NCI-H226 (cell line): ENCODE measurements at places on chromosomes 5 and 9.

DNA sequence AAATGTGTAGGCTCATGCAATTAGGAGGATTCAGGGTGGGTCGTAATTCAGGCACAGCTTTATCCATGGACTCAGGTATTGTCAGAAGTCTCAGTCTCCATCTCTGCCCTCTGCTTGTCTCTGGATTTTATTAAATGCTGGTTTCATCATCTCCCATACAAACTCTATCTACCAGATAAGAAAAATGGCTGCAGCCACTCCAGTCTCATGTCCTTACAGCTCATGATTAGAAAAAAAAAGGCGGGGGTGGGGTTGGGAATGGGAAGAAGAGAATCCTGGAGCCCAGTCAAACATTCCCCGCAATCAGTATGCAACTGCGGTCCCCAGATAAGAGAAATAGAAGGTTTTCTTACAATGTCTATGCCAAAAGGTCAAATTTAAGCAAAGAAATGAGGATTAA, 7.6 kb upstream of the FBXO38 start:
- DNase-seq, result peak; percentile 6

GRCh38 chr9:78695519-78695918, 398.6 kb downstream of the PSAT1 start:
- peak; percentile 24 for DNase-seq

DNA sequence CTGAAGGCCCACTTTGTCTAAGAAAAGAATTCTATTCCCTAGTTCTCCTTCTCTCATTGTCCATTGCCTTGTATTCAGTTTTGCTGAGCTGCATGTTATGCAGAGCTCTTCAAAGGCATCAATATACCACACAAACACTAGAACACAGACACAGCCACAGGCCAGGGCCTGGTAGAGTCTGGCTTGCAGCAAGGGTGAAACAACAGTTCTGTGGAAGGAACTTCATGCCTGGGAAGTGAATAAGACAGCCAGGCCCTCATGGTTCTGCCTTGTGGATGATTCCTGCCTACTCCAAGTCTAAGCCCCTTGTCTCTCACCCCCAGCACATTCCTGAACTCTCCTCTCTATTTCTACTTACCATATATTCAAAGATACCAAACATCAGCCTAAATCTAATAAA, 30.8 kb downstream of the KLHL3 start:
- no peak for DNase-seq

DNA sequence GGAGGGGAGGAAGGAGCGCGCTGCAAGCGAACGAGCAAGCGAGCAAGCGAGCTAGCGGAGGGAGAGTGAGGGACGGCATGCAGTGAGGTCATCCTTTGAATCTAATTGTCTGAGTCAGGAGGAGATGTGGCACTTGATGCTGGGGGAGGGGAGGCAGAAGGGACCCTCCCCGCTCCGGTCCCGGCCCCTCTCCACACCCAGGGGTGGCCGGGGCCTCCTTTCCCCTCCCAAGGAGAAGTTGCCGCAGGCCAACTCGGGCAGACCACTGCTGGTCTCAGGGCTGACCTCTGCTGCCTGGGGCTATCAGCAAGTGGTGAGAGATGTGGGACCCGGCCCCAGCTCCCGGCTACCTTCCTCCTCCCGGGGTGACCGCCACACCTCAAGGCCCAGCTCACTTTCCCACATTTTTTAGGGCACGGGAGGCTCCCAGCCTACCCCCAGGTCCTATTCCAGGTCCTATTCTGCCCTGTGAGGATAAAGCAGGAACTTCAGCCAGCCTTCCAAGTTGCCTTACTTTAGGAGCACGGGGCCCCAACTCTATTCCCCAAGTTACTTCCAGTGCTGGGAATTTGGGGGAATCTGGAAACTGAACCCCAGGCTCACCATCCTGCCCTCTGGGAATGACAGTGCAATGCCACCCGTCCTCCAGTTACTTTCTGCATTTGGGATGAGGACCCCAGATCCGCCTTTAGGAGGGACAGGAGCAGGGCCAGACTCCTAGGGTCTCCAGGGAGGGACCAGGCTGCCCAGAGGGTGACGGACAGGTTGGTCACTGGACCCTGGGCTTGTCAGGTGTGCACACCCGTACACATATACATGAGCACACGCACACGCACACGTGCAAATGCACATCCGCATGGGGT, 11.1 kb downstream of the CNTFR start:
- DNase-seq, result no peak

DNA sequence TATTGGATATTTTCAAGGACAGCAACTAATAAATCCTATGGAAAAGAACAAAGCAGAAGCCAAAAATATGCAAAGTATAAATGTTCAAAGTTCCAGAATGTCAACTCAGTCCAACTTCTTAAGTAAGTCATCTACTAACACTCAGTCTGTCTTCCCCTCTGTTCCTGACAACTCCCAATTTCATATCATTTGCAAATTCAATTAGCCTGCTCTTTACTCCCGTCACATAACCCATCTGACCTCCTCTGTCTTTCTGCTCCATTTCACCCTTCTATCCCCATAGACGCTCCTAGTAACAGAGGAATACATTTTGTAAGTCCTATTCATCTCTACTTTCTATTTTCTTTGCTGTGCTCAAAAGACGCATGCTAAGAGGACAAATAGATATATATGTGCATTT, 659.8 kb upstream of the MEF2C start:
- no peak for DNase-seq

DNA sequence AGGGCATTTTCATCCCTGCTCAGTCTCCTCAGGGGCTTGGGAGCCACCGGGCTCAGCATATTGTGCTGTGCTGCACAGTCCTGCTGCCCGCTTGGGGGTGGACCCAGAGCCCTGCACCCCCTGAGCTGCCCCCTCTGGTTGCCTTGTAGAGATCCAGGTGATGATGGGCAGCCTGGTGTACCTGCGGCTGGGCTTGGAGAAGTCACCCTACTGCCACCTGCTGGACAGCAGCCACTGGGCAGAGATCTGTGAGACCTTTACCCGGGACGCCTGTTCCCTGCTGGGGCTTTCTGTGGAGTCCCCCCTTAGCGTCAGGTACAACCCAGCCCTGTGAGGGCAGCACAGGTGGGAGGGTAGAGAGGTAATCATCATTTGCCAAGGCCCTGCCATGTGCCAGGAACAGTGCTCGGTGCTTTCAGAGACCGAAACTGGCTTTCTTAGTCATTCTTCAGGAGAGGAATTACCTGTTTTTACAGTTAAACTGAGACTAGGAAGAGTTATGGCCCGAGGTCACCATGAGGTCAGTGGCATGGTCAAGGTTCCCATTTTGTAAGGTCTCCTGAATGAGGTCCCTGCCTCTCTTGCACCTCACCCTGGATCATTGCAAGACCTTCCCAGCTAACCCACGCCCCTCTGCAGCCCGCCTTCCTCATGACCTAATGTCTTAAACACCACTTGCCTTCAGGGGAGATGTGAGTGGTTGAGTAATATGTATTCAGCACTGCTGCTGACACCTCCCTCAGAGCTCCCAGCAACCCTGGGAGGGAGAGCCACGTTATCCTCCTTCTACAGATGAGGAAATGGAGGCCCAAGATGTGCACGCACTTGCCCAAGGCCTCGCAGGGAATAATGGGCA, 7.5 kb downstream of the NHP2 start:
- peak; percentile 86 for DNase-seq

GRCh38 chr9:89116064-89116804, 62.4 kb downstream of the SHC3 start:
- DNase-seq, result no peak

DNA sequence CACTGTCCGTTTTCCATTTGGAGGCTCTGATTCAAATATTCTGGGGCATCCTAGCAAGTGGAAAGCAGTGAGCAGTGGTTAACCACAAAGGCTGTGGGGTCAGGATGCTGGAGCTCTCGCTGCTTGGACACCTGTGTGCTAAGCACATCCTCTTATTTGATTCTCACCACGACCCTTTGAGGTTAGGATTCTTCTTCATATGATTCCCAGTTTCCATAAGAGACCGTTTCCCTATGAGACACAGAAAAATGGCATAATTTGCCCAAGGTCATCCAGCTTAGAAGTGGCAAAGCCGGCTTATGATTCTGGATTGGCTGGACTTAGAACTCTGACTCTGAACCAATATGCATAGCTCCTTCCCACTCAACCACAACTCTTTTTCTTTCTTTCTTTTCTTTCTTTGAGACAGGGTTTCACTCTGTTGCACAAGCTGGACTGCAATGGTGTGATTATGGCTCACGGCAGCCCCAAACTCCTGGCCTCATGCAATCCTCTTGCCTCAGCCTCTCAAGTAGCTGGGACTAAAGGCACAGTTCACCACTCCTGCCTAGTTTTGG, 207.7 kb downstream of the TTLL11 start:
- DNase-seq, result peak; percentile 35

DNA sequence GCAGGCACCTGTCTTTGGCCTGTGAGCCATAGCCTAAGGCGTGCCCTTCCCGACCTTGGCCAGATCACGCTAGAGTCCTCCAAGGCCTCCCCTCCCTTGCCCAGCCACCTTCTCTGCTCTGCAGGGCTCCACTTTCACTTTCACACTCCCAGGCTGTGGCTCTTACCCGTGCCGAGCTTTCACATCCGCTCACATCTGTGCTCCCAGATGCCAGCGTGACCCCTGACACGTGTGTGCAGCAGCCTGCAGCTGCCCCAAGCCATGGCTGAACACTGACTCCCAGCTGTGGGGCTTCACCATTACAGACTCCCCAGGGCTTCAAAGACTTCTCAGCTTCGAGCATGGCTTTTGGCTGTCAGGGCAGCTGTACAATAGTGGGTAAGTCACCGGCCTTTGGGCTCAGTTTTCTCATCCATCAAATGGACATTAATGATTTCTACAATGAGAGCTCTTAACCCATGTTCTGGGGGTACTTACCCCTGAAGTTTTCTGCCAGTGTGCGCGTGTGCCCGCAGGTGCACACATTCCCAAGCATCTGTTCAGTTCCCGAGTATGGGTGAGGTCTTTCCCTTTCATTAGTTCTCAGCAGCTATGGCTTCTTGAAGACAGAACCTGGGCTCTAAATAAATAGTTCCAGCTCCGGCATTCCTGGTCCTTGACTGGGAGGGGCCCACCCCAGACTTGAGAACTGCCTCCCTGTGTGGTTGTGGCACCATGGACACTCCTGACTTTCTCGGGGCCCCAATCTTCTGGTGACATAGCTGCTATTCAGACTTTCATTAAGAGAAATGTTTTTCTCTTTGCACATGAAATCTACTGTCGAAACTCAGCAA, 118.6 kb downstream of the RGS3 start:
- no peak for DNase-seq

GRCh38 chr5:39076101-39076756, 2.0 kb upstream of the RICTOR start:
- DNase-seq, result no peak

DNA sequence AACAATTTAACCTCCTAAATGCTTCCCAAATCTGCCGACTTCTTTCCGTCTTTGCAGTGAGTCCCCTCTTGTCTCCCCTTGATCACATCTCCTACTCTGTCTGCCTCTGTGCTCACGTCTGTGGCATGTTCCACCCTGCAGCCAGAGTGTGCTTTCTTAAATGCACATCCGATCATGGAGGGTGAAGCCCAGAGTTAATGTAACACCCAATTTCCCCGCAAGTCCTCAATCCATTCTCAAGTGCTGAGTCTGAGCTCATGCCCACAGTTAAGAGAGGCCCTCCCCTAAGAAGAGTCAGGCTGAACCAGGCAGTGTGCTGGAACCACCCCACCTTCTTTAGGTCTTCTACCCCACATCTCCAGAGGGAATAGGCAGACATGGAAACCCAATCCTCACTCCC, 164.8 kb downstream of the EPB41L4A start:
- no peak for DNase-seq
